ENCODE measurements at places on chromosomes 12 and 14.

GRCh38 chr12:68326716-68327115 lies 5.4 kb downstream of the MDM1 start:
- no peak for DNase-seq

GRCh38 chr12:104121001-104121400 lies 17.0 kb downstream of the NFYB start:
- peak; percentile 21 for DNase-seq

GRCh38 chr12:95673576-95673975 lies 117.0 kb downstream of the NTN4 start:
- DNase-seq = no peak

GRCh38 chr14:33728010-33728498 lies 222.8 kb downstream of the EGLN3 start:
- no peak for DNase-seq

DNA sequence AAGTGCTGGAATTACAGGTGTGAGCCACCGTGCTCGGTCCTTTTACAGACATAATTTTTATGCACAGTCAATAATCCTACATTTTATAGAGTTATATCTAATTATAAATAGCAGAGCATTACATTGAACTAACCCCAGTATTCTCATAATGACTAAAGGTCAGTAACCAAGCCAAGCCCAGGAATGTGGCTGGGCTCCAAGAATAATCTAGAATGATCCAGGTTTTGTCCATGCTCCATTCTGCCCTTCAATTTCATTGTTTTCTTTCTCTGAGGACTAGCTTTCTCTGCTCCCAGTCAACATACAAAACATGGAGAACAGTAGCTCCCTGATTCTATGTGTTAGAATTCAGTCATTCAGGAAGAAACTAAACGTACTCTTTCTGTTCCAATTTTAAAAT lies 92.1 kb upstream of the KRR1 start:
- no peak for DNase-seq

DNA sequence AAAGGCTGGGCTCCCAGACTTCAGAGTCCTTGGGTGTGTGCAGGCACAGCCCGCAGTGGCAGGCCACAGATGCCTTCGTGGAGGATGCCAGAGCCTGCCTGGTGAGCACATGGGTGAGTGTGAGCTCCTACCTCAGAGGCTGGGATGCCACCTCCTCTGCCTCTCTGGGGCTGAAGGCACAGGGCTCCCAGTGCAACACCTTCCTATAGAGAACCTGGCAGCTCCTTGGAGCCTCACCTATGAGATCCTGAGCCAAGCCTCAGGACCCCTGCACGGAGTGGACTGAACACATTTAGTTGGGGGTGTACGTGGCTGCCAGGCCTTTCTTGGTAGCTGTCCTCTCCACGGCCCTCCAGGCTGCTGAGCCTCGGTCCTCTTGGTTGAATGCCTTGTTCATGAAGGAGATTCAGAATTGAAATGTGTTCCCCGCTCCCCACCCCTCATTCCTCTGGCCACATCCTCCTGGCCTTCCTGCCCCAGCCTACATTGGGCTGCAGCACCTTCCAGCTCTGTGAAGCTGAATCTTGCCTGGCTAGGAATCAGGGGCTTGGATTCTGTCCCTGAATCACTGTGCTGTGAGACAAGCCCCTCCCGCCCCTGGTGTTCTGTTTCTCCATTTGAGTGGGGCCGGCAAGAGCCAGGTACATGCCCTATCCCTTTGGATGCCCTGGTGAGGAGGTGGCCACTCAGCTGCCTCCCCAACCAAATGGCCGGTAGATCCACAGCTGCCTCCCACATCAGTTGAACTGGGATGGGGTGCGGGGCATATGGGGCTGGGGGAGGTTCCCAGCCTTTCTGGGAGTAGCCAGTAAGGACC lies 38.7 kb upstream of the TRAF3 start:
- DNase-seq = no peak

DNA sequence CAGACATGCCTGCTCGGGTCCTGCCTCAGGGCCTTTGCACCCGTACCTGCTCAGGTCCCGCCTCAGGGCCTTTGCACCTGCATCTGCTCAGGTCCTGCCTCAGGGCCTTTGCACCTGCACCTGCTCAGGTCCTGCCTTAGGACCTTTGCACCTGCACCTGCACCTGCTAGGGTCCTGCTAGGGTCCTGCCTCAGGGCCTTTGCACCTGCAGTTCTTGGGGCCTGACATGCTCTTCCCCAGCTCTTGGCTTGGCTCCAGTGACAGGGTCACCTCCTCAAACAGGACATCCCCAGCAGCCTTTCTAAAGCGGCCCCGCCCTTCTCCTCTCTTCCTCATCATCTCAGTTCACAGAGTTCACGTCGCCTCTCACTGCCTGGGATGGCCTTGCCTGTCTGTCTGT lies 54.9 kb upstream of the NCOR2 start:
- no peak for DNase-seq

- DNase-seq = no peak
Observed at GRCh38 chr12:54859502-54859901, 5.2 kb downstream of the MUCL1 start.
